Sigmoid colon (tissue), 7 donors: ENCODE measurements at places on chromosomes 2 and 18.

DNA sequence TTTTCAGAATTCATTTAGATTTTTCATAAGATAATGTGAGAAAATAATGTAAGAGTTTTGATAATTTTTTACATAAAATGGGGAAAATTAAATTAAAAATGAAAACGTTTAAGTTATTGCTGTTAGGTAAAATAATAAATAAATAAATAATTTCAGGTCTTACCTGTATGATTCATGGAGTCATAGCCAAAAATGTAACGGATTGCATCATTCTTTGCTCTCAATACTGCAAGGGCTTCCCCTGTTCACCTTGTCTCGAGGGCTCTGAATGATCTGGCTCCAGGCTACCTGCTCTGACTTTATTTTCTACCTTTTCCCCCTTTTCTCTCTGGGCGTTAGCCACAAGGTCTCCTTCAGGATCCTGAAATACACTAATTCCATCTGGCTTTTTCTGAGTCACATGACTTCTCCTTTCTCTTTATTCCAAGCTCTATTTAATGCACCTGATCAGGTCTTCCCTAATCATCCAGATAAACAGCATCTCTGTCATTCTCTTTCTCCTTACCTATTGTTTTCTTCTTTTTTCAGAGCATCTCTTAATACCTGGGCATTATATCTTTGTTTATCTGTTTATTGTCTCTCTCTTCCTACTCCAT, 30.0 kb upstream of the CFAP36 start:
- H3K27me3 ChIP-seq: no peaks in the 10 kb centered on the region
- H3K36me3 ChIP-seq: no peaks in the 10 kb centered on the region
- no peak overlapping the region for H3K27ac ChIP-seq
- no peak overlapping the region for H3K4me3 ChIP-seq
- DNase-seq: no peak

- H3K27me3 ChIP-seq: no peaks in the 10 kb centered on the region
- no peak for DNase-seq
These were observed 76.4 kb upstream of the BCL11A start for GRCh38 chr2:60629801-60630385.

GRCh38 chr2:18833941-18834340, 244.6 kb upstream of the NT5C1B start:
- DNase-seq: no peak
- H3K36me3 ChIP-seq: no peaks in the 10 kb centered on the region
- H3K27ac ChIP-seq: no peak overlapping the region
- H3K4me1 ChIP-seq: peaks cover 15% of the 10 kb centered on the region

DNA sequence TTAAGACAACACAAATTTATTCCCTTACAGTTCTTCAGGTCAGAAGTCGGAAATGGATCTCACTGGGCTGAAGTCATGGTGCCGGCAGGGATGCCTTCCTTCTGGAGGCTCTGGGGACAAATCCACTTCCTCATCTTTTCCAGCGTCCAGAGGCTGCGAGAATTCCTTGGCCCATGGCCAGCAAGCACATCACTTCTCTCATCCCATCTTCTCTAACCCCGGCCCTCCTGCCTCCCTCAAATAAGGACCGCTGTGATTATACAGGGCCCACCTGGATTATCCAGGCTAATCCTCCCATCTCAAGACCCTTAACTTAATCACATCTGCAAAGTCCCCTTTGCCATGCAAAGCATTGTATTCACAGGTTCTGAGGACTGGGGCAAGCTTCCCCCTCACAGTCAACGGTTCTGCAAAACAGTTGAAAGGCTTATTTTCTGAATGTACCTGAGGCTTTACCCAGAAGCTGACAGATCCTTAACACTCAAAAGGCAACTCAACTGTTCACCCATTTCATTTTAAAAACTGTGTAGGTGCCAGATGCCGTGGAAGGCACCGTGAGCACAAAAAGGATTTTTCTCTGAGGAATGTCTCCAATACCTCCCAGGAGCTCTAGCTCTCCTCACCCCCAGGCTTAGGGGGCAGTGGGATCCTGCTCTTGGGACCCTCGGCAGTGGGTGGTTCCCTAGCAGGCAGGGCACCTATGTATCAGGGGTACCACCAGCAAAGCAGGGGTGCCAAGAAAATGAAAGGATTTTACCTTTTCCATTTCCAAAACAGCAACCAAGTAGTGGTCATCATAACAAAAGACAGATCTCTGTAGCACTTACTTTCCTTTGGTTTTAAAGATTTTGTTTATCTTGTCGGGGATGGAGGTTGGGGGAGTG, 84.0 kb downstream of the KCTD1 start:
- H3K36me3 ChIP-seq: no peaks in the 10 kb centered on the region
- H3K4me3 ChIP-seq: no peak overlapping the region
- H3K4me1 ChIP-seq: no peaks in the 10 kb centered on the region
- H3K27me3 ChIP-seq: no peaks in the 10 kb centered on the region
- no peak for DNase-seq
